Heart right ventricle (tissue), 16 donors: ENCODE measurements at places on chromosomes 7 and 10. TPM values are rescaled to one million over a fixed set of nuclear protein-coding genes. Genes with fewer than 3 reads are reported as not detected.
A peak's percentile ranks its signal among the peaks of the same experiment; 100 is the strongest.

Gene PROSER2
- total RNA-seq: 0.75 TPM

DNA sequence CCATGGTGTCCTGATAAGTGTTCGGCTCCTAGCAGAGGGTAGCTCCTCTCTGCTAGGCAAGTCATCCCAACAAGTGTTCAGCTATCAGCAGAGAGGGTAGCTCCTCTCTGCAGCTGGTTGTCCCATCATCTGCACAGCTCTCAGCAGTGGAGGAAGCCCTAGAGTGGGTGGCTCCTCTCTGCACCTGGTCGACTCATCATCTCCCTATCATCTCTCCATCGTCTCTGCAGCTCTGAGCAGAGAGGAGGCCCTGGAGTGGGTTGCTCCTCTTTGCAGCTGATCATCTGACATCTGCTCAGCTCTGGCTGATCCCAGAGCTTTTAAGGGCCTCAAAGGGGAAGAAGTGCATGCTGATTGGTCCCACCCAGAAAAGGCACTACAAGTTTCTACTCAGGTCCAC is 199.9 kb upstream of the KMT2E start:
- H3K27ac ChIP-seq: no peak overlapping the region
- no peaks in the 10 kb centered on the region for H3K36me3 ChIP-seq
- H3K4me3 ChIP-seq: no peak overlapping the region
- peaks cover 19% of the 10 kb centered on the region for H3K27me3 ChIP-seq

- H3K4me3 ChIP-seq: no peak overlapping the region
- DNase-seq: no peak
- no peaks in the 10 kb centered on the region for H3K27me3 ChIP-seq
- no peaks in the 10 kb centered on the region for H3K36me3 ChIP-seq
- H3K27ac ChIP-seq: peak overlapping the region; percentile 1
Measured at GRCh38 chr7:24924375-24924774, 55.6 kb downstream of the OSBPL3 start.

Gene HMX3
- total RNA-seq: not detected

Gene PGAM2
- 554 TPM for total RNA-seq

DNA sequence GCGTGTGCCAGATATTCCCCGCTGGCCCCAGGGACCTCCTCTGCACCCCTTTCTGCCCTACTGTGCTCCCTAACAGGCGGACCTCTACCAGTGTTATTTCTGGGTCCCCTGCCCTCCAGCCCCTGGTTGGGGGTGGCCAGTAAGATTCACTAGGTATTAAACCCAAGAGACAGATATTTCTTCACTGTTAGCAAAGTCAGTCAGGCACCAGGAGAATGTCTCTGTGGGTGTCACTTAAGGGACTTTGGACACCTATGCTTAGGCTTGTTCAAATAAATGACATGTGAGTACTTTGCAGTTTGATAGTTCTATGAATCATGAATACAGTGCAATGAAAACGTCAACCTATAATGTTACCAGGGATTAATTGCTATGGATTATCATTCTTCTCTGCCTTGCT is 234.3 kb upstream of the IGFBP3 start:
- no peaks in the 10 kb centered on the region for H3K4me1 ChIP-seq
- H3K4me3 ChIP-seq: no peak overlapping the region
- no peak for DNase-seq
- H3K27me3 ChIP-seq: no peaks in the 10 kb centered on the region
- no peak overlapping the region for H3K27ac ChIP-seq
